CD4-positive, alpha-beta T cell treated with Interleukin-6 for 4 hours (primary cell): ENCODE measurements at places on chromosomes 3 and 15.

DNA sequence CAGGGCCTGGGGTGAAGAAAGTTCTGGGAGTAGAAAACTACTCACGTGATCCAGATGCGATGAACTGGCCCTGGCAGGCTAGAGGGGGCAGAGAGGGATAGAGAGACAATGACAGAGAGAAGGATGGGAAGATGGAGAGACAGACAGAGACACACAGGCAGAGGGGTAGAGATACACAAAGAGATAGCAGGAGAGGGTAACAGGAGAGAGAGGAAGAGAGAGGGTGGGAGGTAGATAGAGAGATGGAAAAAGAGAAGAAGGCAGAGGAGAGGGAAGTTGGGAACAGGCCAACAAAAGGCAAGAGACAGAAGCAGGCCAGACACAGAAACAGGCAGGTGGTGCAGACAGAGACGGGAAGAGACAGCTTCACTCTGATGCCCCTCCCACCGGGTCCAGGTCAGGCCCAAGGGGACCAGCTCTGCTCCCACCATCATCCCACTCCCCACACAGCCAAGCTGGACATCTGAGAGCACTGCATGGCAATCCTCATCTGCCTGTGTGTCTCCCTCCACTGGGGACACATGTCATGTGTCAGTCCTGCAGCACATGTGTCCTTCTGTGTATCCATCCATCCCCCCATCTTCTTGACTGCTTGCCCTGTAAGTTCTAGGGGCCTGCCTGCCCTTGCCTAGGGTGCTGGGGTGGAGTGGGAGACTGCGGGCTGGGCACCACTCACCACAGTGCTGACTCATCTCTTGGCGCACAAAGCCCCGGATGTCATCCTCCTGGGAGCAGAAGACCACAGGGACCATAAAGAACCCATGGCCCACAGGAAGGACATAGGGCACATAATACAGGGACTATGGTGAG is 2.2 kb upstream of the UCN2 start:
- no peak for DNase-seq

- DNase-seq, result no peak
Observed at GRCh38 chr3:15496341-15496664, 25.2 kb downstream of the COLQ start.

GRCh38 chr3:134859341-134859740 is 64.3 kb downstream of the EPHB1 start:
- no peak for DNase-seq

- no peak for DNase-seq
Observed at GRCh38 chr15:90735923-90736322, 18.8 kb downstream of the BLM start.

DNA sequence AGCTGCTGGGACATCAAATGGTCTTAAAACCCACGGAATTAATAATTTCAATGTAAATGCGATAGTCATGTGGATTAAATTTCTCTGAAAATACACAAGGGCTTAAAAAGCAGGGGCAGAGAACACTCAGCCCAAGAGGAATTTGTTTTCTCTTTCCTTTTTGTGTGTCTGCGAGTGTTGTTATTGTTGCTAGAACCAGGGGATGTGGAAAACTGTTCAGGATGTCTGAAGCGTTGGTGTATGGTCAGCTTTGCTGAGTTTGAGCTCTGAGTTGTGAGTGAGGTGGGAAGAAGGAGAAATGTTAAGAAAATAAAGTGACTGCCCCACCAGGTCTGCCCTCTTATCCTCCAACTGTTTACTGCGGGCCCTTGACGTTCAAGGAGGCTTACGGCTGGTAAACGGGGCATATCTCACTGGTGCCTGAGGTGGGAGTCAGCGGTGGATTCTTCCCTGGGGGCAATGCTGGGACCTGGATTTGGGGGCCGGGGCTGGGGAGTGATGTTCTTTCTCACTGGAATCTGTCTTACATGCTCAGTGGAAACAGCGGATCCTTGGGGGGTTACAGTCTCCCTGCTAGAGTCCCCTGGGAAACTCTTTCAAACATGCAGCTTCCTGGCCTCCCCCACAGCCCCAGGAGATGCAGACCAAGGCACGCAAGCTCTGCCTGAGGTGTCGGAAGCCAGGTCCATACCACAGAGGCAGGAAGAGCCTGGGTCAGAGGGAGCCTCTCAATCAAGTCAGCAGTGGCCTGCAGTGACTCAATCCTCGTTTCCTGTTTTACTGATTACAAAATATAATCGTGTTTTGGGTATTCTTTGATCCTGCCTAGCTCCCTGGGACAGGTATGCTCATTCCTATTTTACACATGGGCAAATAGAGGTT is 41.8 kb downstream of the ITGA11 start:
- DNase-seq, result no peak
